ENCODE measurements at places on chromosomes 1 and 21.
A peak's percentile ranks its signal among the peaks of the same experiment; 100 is the strongest.

DNA sequence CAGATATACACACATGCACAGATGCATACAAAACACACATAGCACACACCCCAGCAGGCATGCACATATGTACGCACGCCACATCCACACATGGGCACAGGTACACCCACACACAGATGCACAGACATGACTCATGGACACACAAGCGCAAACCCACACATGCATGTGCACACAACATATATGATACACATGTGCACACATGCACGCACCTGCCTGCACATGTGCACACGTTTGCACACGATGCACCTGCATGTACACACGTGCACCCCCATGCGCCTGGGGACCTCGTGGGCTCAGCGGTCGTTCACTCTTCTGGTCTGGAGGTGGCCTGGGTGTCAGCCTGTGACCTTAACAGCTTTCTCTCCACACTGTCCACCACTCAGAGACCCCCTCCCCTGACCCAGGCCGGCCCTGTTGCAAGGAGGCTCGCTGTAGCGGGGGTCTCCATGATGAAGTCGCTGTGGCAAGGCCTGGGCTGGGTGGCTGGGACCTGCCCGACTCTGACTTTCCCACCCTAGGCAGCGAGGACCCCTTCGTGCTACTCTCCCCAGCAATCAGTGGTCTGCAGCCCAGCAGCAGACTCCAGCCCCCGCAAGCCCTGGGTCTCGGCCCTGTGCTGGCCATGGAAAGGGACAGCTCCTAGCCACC lies 92.1 kb upstream of the TTC34 start:
- DNase-seq = no peak

DNA sequence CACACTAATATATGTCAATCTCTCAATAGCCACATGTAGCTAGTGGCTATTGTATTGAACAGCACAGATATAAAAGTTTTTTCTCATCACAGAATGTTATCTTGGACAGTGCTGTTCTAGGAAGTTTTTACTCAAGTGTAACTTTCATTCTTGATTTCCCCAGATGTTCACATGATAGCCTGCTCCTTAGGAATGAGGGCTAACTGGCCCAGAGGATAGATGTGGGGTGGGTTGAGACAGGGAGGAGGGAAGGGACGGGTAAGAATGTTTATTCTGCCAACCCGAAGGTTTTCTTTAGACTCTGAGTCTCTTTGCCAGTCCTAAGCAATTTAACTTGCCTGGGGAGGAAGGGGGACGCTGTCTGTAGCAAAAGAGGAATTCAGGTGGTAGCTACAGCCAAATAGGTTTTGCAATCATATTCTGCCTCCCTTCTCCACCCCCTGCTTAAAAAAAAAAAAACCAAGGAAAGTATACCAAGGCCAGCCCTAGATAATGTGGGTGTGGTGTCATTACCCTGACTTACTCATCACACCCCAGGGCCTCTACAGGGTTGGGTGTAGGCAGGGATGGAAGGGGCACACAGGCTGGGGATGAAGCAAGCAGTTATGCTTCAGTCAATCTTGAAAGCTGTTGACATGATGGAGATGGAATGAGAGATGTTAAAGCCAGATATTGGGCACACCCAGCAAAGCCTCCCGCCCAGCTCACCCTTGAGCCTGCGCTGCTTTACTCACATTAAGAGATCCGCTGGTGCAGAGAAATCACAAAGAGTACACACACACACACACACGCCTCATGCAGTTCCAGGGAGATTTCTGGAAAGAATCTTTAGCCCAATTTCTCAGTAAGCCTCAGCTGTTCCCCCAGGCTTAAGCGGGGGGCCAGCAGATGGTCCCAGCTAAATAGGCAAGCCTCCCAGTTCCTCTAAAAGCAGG lies 59.9 kb downstream of the PLXNA2 start:
- no peak for DNase-seq

DNA sequence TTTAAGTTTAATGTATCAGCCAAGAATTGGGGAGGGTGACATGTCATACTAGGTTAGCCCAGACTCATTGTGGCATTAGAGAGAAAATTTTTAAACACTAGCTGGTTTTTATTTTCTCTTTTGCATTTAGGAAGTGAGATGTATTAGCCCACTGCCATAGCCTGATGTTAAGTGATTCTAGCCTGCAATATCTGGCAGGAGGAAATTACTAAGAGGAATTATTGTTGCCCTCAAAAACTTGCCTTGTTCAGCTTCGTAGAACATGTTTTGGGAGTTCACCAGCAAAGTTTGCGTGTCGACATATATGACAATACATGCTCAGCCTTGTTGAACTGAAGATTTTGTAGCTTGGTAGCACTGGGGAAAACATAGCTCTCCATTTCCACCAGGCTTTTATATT lies 12.5 kb downstream of the ADAM30 start:
- no peak for DNase-seq

GRCh38 chr21:37166733-37167132 lies 93.7 kb downstream of the TTC3 start:
- no peak for DNase-seq

DNA sequence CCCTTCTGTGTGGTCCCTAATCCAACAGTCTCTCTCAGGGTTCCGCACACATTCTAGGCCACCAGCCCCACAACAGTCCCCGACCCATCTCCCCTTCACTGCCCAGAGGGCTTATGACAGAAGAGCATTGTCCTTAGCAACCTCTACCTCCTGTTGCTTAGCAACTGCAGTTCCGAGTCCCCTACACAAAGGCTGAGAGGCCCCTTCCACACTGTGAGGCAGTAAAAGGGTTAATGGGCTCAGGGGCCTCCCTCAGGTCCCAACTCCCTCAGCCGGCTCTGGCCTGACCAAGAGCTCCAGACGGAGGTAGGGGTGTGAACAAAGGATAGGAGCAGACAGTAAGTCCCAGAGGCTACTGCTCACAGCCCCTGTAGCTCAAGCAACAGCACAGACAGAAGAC lies 4.3 kb downstream of the IGSF9 start:
- no peak for DNase-seq

DNA sequence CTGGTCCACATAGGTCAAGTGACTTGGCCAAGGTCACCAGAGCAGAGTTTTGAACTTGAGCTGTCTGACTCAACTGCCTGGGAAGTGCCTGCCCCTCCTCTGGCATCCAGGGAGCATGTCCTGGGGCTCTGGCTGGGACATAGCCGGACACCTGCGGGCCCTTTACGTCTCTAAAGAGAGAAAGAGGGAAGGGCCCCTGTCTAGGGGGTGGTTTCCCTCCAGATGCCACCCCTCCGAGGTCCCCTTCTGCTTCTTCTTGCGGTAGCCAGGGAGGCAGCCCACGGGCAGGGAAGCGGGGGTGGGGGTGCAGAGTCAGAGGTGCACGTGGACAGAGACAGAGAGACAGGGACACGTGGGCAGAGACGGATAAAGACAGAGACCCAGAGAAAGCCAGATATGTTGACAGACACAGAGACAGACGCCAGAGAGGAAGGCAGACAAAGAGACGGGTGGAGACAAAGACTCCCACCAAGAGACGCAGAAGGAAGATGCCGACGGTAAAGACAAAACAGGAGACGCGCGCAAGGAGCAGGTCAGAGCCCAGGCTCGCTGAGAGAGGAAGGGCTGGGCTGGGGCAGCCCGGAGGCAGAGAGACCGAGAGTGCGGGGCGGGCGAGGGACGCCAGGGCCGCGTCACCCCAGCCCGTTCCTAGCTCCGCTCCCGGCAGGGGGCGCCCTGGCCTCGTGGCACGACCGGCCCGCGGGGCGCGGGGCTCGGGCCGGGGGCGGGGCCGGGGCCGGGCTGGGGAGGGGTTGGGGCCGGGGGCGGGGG lies 458 bp upstream of the ALPL start:
- DNase-seq = peak; percentile 56
